ENCODE measurements at places on chromosomes 6 and 20. TPM values are rescaled to one million over a fixed set of nuclear protein-coding genes. Genes with fewer than 3 reads are reported as not detected.

DNA sequence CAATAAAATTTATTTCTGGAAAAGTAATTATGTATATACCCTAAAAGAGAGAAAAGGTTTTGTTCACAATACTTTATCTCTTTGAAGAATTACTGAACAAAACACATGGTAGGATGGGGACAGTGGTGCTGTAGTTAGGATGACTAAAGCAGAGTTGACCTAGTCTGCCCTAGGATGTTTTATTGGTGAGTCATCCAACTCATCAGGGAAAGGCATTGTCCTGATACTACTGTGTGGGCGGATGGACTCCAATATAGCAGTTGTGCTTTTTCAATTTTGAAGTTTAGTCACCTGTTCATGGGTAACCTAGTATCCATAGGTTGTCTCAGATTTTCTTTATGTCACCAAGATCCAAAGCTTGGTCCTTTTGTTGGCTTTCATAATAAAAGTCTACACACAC is 53.3 kb upstream of the EYS start:
- H3K36me3 ChIP-seq: no peaks in the 10 kb centered on the region
- DNase-seq: no peak
- H3K4me1 ChIP-seq: no peaks in the 10 kb centered on the region
- no peak overlapping the region for H3K27ac ChIP-seq
- H3K27me3 ChIP-seq: no peaks in the 10 kb centered on the region
- H3K4me3 ChIP-seq: no peak overlapping the region

DNA sequence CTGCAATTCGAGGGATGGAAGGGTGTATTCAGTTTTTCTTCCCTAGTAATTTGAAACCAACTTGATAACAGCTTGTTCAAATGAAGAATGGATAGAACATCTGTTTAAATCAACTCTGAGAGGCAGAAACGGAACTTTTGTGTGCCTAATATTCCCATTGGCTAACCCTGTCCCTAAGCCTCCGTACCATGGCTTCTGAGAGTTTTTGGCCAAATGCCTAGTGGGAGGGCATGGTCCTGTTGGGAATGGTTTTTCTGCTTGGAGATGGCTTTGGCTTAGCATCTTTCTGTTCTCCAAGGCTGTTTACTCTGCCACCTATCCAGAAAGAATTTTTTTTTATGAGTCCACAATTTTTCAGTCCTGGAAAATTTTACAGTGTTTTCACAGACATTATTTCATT is 126.7 kb upstream of the MLIP start:
- no peaks in the 10 kb centered on the region for H3K36me3 ChIP-seq
- no peaks in the 10 kb centered on the region for H3K27me3 ChIP-seq
- no peak overlapping the region for H3K4me3 ChIP-seq
- no peak for DNase-seq

DNA sequence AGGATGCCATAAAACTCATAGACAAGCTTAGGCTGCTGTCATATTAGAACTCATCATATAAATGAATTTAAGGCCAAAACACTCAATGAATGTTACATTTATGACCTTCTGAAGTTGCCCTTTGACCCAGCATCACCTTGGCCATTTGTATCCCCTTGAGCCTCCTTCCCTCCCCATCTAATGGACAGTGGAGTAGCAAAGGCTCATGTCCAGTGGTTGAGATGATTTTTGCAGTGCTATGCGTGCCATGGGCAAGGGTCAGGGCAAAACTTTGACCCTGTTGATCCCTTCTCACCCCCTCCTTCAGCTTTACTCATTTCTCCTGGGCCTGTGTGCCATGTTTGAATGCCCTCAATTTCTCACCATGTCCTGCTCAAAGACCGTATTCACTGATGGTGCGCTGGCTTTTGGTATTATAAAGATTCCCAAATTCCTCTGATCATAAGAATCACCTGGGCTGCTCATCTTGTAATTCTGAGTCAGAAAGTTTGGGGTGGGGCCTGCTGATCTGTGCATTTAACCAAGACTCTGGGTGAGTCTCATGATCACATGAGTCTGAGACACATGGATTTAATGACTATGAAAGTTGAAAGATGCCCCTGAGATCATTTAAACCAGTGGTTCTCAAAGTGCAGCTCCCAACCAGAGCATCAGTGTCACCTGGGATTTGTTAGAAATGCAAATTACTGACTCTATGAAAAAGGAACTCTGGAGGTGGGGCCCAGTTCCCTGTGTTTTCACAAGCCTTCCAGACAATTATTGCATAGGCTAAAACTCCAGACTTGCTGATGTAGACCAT is 57.5 kb upstream of the IL20RA start:
- H3K36me3 ChIP-seq: no peaks in the 10 kb centered on the region
- H3K27ac ChIP-seq: no peak overlapping the region
- no peaks in the 10 kb centered on the region for H3K4me1 ChIP-seq
- no peak for DNase-seq
- H3K4me3 ChIP-seq: no peak overlapping the region
- peaks cover 6% of the 10 kb centered on the region for H3K27me3 ChIP-seq

- H3K4me3 ChIP-seq: no peak within 1 kb of the TSS
- H3K27ac ChIP-seq: no peak within 1 kb of the TSS
- peaks cover 31% of the 10 kb centered on the region for H3K27me3 ChIP-seq
- no peaks in the 10 kb centered on the region for H3K4me1 ChIP-seq
Observed at GRCh38 chr6:32637219-32637880, at the start of gene HLA-DQA1. Gene HLA-DQA1, plus strand, starts transcription at chr6:32637406. Its CDS starts 53 bp downstream, at chr6:32637459.

DNA sequence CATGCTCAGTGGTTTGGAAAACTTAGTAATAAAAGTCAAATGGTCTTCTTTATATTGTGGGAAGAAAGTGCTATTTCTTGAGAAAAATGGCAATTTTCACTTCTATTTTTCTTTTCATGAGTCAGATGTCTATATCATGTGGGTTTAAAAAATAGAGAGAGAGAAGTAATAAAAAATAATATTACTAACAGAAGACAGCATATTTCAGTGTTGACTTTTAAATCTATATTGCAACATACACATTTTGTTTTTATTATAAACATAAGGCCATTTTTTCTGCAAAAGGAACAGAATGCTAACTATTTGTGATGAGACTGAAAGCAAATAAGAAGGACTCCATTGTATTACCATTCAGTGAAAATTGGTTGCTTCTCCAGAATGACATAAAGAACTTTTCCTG is 135.1 kb upstream of the CNR1 start:
- no peak for DNase-seq
- no peak overlapping the region for H3K4me3 ChIP-seq
- peaks cover 4% of the 10 kb centered on the region for H3K27me3 ChIP-seq

DNA sequence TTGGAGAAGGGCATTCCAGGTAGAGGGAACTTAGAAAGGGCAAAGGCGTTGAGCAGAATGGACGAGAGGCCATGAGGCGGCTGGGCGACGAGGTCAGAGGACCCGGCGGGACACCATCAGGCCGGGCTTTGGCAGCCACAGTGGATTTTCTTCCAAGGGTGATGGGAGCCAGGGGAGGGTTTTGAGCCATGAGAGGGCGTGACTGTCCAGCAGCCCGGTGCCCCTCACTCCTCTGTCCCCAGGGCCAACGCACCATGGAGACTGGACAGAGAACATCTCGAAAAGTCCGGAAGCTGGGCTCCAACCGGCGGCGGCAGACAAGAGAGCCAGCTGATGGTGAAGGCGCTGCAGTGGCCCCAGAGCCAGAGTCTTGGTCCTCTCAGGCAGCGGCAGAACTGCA is 6.4 kb downstream of the RAB44 start:
- peaks cover 6% of the 10 kb centered on the region for H3K4me1 ChIP-seq
- H3K36me3 ChIP-seq: no peaks in the 10 kb centered on the region
- H3K27ac ChIP-seq: no peak overlapping the region
- no peak overlapping the region for H3K4me3 ChIP-seq
- H3K27me3 ChIP-seq: peaks cover 3% of the 10 kb centered on the region
- no peak for DNase-seq

- no peaks in the 10 kb centered on the region for H3K27me3 ChIP-seq
- no peaks in the 10 kb centered on the region for H3K36me3 ChIP-seq
- peak; percentile 82 for DNase-seq
- peaks cover 10% of the 10 kb centered on the region for H3K4me1 ChIP-seq
Observed at GRCh38 chr6:2802521-2803060, 37.4 kb downstream of the WRNIP1 start.

- H3K27me3 ChIP-seq: no peaks in the 10 kb centered on the region
- H3K4me1 ChIP-seq: peaks cover 25% of the 10 kb centered on the region
- DNase-seq: no peak
- H3K4me3 ChIP-seq: no peak overlapping the region
- H3K27ac ChIP-seq: no peak overlapping the region
Observed at GRCh38 chr20:50389808-50390684, 120.1 kb upstream of the PTPN1 start.

DNA sequence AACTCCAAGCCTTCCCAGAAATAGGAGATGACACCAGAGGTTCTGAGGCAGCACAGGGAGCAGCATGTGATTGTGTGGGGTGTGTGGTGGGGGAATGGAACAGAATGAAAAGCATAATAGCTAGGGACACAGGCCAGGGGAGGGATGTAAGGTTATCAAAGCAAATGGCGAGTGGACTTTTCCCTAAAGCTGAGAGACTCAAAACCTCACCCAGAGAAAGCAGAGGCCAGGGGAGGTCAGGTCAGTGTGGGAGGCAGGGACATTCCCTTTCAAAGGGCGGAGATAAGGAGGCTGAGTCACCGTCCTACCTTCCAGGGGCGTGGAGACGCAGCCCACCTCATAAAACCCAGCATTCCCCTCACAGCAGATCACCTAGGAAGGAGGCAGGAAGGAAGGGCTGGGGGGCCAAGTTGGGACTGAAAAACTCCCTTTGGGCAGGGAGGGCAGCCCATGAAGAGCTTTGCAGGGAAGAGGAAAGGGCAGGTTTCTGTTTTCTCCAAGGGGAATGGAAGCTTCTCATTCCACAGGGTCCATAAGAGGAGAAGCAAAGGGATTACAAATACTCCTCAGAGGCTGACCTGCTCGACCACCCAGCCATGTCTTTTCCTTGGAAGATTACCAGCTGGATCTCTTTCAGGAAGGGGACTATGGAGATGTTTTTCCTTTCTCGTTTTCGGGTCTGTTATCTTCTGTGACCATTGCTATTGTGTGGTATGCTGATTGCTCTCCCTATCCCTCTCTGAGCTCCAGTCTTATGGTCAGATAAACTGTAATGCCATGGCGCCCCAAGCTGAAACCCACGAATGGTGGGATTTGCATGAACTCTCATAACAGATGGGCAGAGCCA is 9.6 kb upstream of the LY6G5C start:
- H3K4me1 ChIP-seq: no peaks in the 10 kb centered on the region
- peaks cover 31% of the 10 kb centered on the region for H3K36me3 ChIP-seq
- H3K27me3 ChIP-seq: no peaks in the 10 kb centered on the region
- H3K4me3 ChIP-seq: no peak overlapping the region
- no peak overlapping the region for H3K27ac ChIP-seq

- no peak overlapping the region for H3K4me3 ChIP-seq
- DNase-seq: no peak
- H3K27ac ChIP-seq: no peak overlapping the region
- H3K27me3 ChIP-seq: peaks cover 21% of the 10 kb centered on the region
- H3K4me1 ChIP-seq: peaks cover 4% of the 10 kb centered on the region
Observed at GRCh38 chr20:57203986-57204385, 62.5 kb downstream of the BMP7 start.

GSTA2 gene
- total RNA-seq: not detected
